Transverse colon (tissue), 4 donors: ENCODE measurements at places on chromosomes 13 and 19.
A peak's percentile ranks its signal among the peaks of the same experiment; 100 is the strongest.

DNA sequence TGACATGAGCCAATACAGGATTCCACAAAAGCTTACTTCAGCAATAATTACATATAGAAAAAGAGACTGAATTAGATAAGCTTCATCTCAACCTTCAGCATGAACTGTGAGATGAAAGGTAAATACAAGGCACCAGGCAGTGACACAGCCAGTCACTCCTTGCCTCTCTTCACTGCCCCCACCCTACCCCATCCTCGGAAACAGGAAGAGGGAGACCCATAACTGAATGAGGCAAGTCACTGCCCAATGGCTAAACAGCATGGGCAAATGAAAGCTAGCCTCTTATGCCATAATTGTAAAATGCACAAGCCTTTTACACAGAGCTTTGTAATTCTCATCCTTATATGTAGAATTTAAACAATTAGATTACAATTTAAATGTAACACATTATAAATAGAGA is 1.7 kb downstream of the ZNF160 start:
- no peak for DNase-seq
- H3K27me3 ChIP-seq = no peaks in the 10 kb centered on the region
- no peak overlapping the region for H3K27ac ChIP-seq

- no peaks in the 10 kb centered on the region for H3K36me3 ChIP-seq
- no peak overlapping the region for H3K4me3 ChIP-seq
- H3K27ac ChIP-seq = no peak overlapping the region
- H3K4me1 ChIP-seq = no peaks in the 10 kb centered on the region
Measured at GRCh38 chr13:76522083-76522755, 364.0 kb downstream of the KCTD12 start.

GRCh38 chr13:72617951-72618350 is 109.5 kb downstream of the MZT1 start:
- H3K4me3 ChIP-seq = no peak overlapping the region
- H3K36me3 ChIP-seq = no peaks in the 10 kb centered on the region
- no peak overlapping the region for H3K27ac ChIP-seq
- H3K4me1 ChIP-seq = no peaks in the 10 kb centered on the region

GRCh38 chr19:18147396-18147795 is 5.6 kb upstream of the PIK3R2 start:
- no peaks in the 10 kb centered on the region for H3K27me3 ChIP-seq
- DNase-seq = no peak
- H3K4me3 ChIP-seq = no peak overlapping the region

DNA sequence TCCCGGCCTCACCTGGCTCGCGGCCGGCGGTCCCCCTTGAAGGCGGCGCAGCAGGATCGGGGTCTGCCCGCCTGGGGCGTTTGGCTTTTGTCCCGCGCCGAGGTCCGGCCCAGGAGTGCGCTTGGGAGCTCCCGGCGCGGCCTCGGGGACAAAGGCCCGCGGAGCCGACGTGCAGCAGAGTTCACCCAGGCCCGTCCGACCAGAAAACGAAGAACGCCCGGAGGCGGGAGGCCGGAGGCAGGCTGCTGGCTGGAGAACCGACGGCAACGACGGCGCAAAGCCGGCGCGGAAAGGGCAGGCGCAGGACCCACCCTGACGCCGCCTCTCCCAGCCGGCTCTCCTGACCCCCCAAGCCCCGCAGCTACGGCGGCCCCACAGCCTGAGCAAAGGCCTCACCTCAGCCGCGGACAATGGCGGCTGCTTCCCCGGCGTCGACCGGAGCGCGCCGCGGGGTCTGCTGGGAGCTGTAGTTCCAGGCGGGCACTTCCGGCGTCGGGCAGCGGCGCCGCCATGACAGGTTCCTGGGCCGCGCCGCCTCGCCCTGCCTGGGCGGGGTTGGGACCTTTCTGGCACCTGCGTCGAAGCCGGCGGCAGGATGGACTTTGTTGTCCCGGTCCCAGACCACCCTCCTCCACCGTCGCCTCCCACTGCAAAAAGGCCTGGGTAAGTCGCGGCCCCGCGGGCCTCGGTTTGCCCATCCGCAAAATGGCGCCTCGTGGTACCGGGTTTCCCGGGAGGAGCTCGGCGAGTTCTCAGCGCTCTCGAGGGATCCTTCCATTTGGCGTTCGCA is at the start of gene ZNF606:
TSS of gene ZNF606 (minus strand) at position 437 of the 790 bp plus-strand sequence. CDS start 1,501 bp downstream, outside the sequence.
- peak within 1 kb of the TSS; percentile 84 for H3K4me3 ChIP-seq
- peak; percentile 89 for DNase-seq
- H3K27ac ChIP-seq = peak within 1 kb of the TSS; percentile 90
- H3K27me3 ChIP-seq = no peaks in the 10 kb centered on the region

- H3K4me3 ChIP-seq = no peak overlapping the region
- H3K27me3 ChIP-seq = no peaks in the 10 kb centered on the region
- no peak for DNase-seq
- no peak overlapping the region for H3K27ac ChIP-seq
- no peaks in the 10 kb centered on the region for H3K36me3 ChIP-seq
Measured at GRCh38 chr13:47433461-47434005, 536.7 kb upstream of the HTR2A start.

GRCh38 chr13:60282708-60283107 is 114.3 kb upstream of the TDRD3 start:
- no peaks in the 10 kb centered on the region for H3K36me3 ChIP-seq
- no peak for DNase-seq
- no peaks in the 10 kb centered on the region for H3K27me3 ChIP-seq
- H3K4me1 ChIP-seq = no peaks in the 10 kb centered on the region
- H3K27ac ChIP-seq = no peak overlapping the region

DNA sequence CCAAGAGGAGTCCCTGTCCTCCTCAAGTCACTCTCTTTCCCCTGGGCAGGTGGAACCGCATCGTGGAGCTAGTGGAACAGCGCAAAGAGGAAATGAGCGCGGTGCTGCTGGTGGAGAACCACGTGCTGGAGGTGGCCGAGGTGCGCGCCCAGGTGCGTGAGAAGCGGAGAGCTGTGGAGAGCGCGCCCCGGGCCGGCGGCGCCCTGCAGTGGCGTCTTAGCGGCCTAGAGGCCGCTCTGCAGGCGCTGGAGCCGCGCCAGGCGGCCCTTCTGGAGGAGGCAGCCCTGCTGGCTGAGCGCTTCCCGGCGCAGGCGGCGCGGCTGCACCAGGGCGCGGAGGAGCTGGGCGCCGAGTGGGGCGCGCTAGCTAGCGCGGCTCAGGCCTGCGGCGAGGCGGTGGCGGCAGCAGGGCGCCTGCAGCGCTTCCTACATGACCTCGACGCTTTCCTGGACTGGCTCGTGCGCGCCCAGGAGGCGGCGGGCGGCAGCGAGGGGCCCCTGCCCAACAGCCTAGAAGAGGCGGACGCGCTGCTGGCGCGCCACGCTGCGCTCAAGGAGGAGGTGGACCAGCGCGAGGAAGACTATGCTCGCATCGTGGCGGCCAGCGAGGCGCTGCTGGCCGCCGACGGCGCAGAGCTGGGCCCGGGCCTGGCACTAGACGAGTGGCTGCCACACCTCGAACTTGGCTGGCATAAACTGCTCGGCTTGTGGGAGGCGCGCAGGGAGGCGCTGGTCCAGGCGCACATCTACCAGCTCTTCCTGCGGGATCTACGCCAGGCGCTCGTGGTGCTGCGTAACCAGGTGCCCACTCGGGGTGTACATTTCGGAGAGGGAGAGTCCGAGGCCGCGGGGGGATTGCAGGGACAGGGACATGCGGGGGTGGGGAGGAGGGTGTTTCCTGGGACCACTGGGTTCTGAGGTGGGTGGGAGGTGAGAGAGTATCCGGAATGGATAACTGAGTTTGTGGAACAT is 52.8 kb downstream of the SPTBN4 start:
- no peak for DNase-seq
- H3K27me3 ChIP-seq = peaks cover 55% of the 10 kb centered on the region
- no peak overlapping the region for H3K4me3 ChIP-seq
- no peaks in the 10 kb centered on the region for H3K4me1 ChIP-seq

- H3K27ac ChIP-seq = no peak overlapping the region
- no peaks in the 10 kb centered on the region for H3K4me1 ChIP-seq
- no peaks in the 10 kb centered on the region for H3K27me3 ChIP-seq
- H3K4me3 ChIP-seq = no peak overlapping the region
- H3K36me3 ChIP-seq = no peaks in the 10 kb centered on the region
Measured at GRCh38 chr13:45773236-45773635, 71.1 kb downstream of the CBY2 start.

- peaks cover 33% of the 10 kb centered on the region for H3K36me3 ChIP-seq
- H3K27ac ChIP-seq = no peak overlapping the region
- no peaks in the 10 kb centered on the region for H3K27me3 ChIP-seq
- H3K4me1 ChIP-seq = no peaks in the 10 kb centered on the region
- H3K4me3 ChIP-seq = no peak overlapping the region
- DNase-seq = no peak
Measured at GRCh38 chr13:52669677-52670076, 17.0 kb downstream of the SUGT1 start.

GRCh38 chr19:56291867-56292266 is 19.3 kb downstream of the EDDM13 start:
- no peak overlapping the region for H3K27ac ChIP-seq
- no peak overlapping the region for H3K4me3 ChIP-seq
- no peak for DNase-seq
- H3K4me1 ChIP-seq = no peaks in the 10 kb centered on the region
- H3K36me3 ChIP-seq = no peaks in the 10 kb centered on the region
- no peaks in the 10 kb centered on the region for H3K27me3 ChIP-seq

DNA sequence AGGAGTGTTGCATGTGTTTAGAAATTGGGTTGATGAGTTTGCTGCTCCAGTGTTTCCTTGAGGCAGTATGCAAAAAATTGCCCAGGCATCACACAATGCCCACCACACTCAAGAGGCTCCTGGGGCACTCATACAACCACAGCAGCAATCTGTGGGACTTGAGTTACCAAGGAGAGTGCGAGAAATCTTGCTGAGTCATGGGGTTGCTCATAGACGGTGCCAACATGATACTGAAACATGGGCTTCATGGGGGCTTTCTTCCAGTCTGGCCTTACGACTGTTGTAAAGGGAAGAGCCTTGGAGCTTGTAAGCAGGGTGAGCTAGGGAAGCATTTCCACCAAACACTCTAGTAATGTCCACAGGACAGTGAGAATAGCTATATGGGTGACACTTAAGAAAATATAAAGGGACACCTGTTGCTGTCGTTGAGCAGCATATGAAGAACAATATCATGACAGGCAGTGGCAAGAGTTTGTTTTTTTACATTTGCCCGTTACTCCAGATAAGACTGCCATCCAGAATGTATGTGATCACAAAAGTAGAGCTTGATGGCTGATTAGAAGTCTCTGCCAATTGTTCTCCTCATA is 1237.4 kb downstream of the UQCRFS1 start:
- no peaks in the 10 kb centered on the region for H3K4me1 ChIP-seq
- no peaks in the 10 kb centered on the region for H3K36me3 ChIP-seq
- H3K27ac ChIP-seq = no peak overlapping the region
- DNase-seq = no peak

GRCh38 chr19:53898636-53899341 is 10.3 kb upstream of the CACNG7 start:
- no peaks in the 10 kb centered on the region for H3K4me1 ChIP-seq
- H3K27ac ChIP-seq = no peak overlapping the region
- no peak overlapping the region for H3K4me3 ChIP-seq
- H3K27me3 ChIP-seq = peaks cover 55% of the 10 kb centered on the region
- DNase-seq = no peak

GRCh38 chr19:35645680-35646511 is 2.2 kb upstream of the COX6B1 start:
- H3K36me3 ChIP-seq = peaks cover under 1% of the 10 kb centered on the region
- peaks cover 45% of the 10 kb centered on the region for H3K4me1 ChIP-seq
- H3K27me3 ChIP-seq = no peaks in the 10 kb centered on the region

DNA sequence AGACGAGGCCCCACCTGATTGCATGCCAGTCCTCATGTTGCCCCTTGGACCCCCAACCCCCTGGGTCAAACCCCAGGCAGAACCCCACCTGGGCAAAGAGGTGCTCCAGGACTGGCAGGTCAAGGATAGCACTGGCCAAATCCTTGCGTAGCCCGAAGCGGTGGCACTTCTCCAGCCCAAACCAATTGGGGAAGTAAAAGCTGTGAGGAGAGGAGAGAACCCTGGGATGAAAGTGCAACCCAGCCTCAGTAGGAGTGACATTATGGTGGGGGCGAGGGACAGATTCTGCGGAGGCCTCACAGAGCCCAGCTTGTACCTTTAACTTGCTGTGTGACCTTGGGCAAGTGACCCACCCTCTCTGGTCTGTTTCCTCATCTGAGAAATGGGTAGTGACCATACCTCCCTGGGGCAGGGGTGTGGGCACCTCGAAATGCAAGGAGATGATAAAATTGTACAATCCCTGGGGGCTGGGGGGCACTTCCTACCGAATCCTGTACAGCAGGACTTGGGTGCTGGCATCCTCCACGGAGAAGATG is 4.4 kb downstream of the JAK3 start:
- peaks cover 18% of the 10 kb centered on the region for H3K4me1 ChIP-seq
- no peak overlapping the region for H3K4me3 ChIP-seq
- H3K27ac ChIP-seq = no peak overlapping the region
- DNase-seq = no peak

- no peaks in the 10 kb centered on the region for H3K36me3 ChIP-seq
- H3K4me3 ChIP-seq = no peak overlapping the region
- H3K27me3 ChIP-seq = no peaks in the 10 kb centered on the region
- no peak for DNase-seq
- H3K4me1 ChIP-seq = peaks cover 20% of the 10 kb centered on the region
Measured at GRCh38 chr13:45196096-45196495, 4.7 kb downstream of the KCTD4 start.

DNA sequence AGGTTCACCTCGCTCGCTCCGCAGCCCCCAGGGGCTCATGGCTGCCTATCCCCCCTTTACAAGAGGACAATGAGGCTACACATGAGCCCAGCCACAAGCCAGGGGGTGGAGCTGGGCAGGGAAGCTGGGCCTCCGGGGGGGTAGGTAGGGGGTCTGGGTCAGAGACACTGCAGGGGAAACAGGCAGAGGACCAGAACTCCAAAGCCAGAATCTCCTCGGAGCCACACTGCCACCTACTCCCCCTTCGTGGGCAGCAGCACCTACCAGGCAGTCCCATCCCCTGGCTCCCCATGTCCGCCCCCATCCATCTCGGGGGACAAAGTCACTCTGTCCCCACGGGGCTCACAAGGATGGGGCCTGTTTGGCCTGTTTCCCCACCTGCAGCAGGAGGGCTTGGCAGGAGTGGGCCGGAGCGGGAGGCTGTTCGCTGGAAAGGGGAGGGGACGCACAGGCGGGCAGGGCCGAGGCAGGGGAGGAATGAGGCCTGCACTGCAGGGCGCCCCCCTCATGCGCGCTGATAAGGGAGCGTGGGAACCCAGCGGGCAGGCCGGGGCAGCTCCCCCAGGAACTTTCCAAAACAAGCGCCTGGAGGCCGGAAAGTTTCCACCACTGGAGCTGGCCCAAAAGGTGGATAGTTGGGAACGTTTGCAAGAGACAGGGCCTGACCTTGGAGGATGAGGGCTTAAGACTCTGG is 545 bp upstream of the ISYNA1 start:
- H3K36me3 ChIP-seq = peaks cover under 1% of the 10 kb centered on the region
- peak overlapping the region; percentile 46 for H3K4me3 ChIP-seq
- H3K4me1 ChIP-seq = peaks cover 26% of the 10 kb centered on the region
- DNase-seq = no peak
